ENCODE measurements at places on chromosomes 3 and 15. TPM values are rescaled to one million over a fixed set of nuclear protein-coding genes. Genes with fewer than 3 reads are reported as not detected.

DNA sequence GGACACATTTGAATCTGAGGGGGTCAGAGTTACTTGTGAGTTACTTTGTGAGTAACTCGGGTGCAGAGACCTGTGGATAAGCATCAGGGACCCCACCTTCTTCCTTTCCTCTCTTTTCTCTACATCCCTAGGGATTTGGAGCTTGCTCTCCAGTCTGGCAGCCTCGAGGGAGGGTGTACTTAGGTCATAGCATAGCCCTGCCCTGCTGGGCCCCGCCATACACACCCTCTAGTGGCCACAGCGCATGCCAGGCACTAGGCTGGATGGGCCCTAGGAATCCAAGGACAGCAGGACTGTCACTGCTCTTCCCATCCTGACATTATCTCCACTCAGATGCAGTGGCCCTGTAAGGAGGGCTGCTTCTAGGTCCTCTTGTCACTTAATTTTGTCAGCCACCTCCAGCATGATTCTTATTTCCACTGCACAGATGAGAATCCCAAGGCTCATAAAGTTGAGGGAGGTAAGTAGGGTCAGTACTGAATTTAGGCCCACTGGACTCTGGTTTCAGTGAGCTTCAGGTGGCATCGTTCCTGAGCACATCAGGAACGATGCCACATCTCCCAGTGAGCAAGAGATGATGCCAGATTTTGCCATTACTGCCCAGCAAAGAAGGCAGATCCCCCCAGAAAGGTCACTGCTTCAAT lies 3.6 kb upstream of the SMAD6 start:
- DNase-seq = no peak

DNA sequence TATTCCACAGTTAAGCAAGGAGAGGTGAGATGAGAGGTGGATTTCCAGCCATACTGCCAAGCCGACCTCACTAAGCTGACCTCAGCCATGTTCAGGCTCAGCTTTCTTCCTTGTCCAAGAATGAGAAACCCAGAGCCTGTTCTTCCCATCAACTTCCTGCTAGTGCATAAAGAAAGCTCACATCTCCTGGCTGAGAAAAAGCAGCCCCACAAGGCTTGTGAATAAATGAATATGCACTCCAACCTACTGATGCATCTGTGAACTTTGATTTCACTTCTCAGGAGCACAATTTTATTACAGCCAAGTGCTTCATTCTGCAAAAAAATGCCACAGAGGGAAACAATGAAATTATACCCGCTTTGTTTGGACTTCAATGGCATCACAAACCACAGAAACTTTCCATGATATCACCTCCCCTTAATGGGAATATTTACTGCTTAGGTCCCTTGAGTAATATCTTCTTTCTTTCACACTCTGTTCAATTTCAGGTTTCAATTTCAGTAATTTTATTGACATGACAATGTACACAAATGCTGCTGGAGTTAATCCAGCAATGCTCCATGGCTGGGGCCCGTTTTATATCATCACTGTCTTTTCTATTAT lies 437.0 kb upstream of the PPP2R3A start:
- DNase-seq = no peak

- DNase-seq = no peak
These were observed 1.1 kb downstream of the C2CD4B start for GRCh38 chr15:62164014-62164395.

DNA sequence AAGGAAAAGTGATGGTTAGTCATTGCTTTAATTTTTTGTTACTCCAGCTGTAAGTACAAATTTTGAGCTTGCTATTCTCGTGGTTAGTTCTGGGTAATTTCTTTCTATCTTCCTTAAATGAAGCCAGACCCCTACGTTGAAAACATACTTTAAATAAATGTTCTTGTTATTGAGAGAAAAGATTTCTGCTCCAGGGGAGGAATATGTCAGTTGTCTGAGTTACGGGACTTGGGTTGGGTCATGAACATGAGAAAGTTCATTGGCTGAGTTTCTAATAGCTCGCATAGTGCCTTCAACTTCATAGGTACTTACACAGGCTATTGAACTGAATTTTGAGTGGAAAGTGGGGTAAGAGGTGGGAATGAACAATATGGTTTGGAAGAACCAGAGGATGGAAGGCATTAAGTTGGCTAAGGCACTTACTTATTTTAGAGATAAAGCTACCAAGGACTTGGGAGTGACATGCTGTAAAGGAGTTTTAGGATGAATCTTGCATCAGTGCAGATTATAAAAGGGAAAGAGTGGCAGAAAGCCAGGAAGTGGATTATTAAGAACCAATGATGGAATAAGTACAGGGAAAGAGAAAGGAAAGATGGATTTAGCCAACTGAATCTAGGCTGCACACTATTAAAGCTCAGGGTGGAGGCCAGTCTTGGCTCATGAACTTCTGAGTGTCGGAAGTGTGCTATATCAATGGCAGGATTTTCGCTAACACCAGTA lies 1.4 kb downstream of the RPSA start:
- no peak for DNase-seq

GRCh38 chr3:77319711-77320110 lies 279.8 kb downstream of the ROBO2 start:
- DNase-seq = no peak

GRCh38 chr15:25710184-25710583 lies 152.9 kb downstream of the ATP10A start:
- DNase-seq = peak; percentile 46

DNA sequence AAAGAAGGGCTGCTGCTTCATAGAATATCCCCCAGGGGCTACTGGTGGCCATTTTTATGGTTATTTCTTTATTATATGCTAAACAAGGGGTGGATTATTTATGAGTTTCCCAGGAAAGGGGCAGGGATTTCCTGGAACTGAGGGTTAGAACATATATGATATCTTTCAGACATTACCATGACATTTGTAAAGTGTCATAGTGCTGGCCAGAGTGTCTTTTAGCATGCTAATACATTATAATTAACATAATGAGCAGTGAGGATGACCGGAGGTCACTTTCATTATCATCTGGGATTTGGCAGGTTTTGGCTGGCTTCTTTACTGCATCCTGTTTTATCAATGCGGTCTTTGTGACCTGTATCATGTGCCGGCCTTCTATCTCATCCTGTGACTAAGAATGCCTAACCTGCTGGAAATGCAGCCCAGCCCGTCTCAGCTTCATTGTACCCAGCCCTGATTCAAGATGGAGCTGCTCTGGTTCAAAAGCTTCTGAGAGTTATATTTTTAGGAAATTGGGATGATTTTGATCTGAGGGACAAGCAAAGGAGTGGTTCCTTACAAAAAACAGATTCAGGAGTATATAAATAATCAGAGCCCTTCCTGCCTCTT lies 9.1 kb upstream of the ZBTB20 start:
- DNase-seq = no peak

GRCh38 chr15:43441316-43441715 lies 51.6 kb downstream of the TP53BP1 start:
- DNase-seq = no peak

GRCh38 chr3:45987368-45988291 lies 8.0 kb downstream of the FYCO1 start:
- DNase-seq = no peak

DNA sequence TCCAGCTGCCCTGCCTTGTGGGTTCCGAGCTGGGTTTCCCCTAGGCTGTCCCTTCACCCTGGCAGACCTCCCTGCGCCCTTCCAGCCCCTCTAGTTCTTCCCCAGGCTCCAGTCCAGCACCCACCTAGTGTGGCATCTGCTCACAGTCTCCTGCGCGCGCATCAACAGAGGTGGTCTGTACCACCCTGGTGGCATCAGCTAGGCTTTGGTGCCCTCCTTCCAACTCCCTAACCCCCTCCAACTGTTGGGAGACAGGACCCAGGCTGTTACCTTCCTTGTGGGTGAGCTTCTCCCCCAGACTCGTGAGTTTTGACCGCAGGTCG lies 8.0 kb downstream of the CALML4 start:
- DNase-seq = no peak

- no peak for DNase-seq
These were observed 241.6 kb downstream of the KCNMB2 start for GRCh38 chr3:178777718-178778411.

Gene LRRIQ4
- not detected for total RNA-seq

Gene CSTA
- total RNA-seq = not detected

Gene TMEM212
- total RNA-seq = not detected

Gene TMCO5A
- total RNA-seq = not detected

Data from activated T-cell treated with anti-CD3 and anti-CD28 coated beads, Interleukin-2, amount 50 U/mL, for 4 hours (primary cell).